ENCODE measurements at places on chromosomes 11 and 22.

GRCh38 chr11:134742224-134742612 is 330.2 kb upstream of the B3GAT1 start:
- no peak for DNase-seq

DNA sequence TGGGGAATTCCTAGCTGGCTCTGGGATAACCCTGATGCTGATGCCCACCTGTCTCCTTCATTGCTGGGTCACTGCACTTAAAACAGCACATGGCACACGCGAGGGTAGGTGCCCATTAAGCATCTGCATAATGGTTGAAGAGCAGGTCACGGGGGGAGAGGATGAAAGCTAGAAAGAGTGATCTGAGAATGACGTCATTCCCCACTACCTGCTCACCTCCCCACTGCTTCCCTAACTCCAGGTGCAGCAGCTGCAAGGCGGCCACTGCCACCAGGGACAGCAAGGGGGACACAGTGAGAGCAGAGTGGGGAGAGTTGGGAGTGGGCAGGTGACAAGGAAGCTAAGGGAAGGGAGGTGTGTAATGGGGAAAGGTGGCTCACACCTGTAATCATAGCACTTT is 27.0 kb downstream of the ADA2 start:
- DNase-seq, result no peak

- no peak for DNase-seq
Observed at GRCh38 chr11:64768300-64768694, 8.5 kb upstream of the PYGM start.

GRCh38 chr11:45929486-45930030 is 7.1 kb downstream of the LARGE2 start:
- DNase-seq, result no peak

DNA sequence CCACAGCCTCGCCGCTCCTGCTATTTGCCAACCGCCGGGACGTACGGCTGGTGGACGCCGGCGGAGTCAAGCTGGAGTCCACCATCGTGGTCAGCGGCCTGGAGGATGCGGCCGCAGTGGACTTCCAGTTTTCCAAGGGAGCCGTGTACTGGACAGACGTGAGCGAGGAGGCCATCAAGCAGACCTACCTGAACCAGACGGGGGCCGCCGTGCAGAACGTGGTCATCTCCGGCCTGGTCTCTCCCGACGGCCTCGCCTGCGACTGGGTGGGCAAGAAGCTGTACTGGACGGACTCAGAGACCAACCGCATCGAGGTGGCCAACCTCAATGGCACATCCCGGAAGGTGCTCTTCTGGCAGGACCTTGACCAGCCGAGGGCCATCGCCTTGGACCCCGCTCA is 35.5 kb downstream of the LRP5 start:
- no peak for DNase-seq

- DNase-seq, result no peak
Observed at GRCh38 chr11:58179648-58180047, 9.2 kb upstream of the OR9Q2 start.

DNA sequence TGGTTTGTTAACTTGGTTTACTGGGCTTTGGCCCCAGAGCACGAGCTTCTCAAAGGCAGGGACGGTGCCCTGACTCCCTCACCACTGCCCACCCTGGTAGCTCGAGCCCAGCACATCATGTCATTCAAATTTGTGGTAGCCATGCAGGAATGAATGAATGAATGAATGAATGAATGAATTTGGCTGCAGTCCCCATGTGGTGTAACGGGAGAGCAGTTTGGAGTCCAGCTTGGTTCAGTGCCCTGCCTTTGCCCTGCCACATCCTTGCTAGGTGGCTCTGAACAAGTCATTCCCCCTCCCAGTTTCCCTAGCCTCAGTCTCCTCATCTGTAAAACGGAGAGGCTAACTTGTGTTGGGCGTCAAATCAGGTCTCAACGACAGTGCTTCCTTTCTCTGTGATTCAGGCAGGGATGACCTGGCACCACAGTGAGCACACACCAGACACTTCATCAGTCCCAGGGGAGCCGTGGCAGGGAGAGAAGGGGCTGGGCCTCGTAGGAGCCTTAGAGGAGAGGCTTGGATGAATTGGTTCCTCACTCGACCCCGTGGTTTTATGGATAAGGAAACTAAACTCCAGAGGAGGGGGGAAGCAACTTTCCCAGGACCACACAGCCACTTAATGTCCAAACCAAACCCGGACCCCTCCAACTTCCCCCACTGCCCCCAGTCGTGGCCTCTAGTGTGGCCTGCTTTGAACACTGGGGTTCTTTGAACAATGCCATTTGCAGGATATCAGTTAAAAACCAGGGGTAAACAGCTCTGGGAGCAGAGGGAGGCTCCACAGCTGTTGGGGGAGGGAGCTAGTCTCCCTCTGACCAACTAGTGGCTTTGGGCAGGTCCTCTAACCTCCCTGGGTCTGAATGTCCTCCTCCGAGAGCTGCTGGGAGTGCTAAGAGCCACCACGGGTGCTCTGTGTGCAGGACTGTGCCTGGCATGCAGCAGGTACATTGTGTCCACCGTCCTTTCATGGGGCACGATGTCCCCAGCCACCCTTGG is 86.2 kb downstream of the CACNA1I start:
- no peak for DNase-seq

- DNase-seq, result no peak
Observed at GRCh38 chr22:40466976-40467375, 96.6 kb downstream of the SGSM3 start.

DNA sequence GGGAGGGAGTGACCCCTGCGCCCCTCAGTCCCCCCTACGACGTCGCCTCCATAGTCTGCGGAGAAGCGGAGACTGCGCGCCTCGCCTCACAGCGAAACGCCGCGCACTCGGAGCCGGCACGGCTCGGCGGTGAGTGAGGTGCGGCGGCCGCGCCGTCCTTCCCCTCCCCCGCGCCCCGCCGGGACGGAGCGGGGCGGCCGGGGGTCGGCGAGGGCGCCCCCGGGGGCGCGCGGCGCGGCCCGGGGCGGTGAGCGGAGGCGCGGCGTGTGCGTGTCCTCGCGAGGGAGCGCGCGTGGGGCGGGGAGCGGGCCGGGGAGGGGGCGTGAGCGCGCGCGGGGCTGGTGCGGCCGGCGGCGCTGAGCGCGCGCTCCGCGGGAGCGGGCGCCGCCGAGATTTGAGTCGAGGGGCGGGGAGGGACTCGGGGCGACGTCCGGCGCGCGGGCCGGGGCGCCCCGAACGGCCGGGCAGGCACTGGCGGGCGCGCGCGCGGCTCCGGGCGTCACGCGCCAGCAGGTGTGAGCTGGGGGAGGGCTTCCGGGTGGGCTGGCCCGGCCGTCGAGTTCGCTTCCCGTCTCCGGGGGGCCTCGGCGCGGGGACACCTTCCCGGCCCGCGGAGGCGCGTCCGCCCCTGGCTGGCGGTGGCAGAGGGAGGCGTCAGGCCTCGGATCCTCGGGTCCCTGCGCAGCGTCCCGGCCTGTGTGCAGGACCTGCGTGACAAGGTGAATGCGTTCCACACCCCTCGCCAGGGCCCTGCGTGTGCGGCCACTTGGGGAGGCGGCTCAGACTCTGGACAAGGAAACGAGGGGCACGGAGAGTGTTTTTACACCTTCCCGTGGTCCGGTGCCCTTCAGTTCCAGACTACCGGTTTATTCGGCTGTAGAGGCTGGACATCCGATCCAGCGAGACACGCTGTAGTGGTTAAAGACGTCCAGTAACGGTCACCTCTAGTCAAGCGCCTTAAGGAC is 50.4 kb downstream of the FAM83F start:
- peak; percentile 56 for DNase-seq

DNA sequence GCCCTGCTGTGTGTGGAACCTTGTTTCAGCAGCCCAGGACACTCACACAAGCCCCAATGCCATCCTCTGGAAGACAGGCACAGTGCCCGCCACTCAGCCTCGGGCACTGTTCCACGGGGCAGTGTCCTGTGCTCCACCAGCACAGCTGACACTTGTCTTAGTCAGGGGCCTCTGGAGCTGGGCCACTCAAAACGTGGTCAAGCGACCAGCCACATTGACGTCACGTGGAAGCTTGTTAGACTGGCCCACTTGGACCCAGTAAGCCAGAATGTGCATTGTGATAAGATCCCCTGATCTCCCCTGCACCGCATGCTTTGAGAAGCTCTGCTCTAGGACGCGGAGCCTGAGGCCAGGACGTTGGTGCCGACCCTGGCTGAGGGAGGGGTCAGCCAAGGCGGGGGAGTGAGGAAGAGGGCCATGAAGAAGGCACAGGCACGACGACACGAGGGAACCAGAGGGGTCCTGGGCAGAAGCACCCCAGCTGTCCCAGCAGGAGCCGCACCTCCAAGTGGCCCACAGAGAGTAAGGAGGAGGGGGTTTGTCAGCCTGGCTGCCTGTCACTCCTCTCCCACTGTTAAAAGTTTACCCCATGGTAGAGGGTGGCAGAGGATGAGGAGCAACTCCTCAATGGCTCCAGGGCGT is 64.6 kb downstream of the LINC01488 start:
- DNase-seq, result no peak

- DNase-seq, result no peak
Observed at GRCh38 chr11:3161720-3162409, 3.2 kb downstream of the OSBPL5 start.

DNA sequence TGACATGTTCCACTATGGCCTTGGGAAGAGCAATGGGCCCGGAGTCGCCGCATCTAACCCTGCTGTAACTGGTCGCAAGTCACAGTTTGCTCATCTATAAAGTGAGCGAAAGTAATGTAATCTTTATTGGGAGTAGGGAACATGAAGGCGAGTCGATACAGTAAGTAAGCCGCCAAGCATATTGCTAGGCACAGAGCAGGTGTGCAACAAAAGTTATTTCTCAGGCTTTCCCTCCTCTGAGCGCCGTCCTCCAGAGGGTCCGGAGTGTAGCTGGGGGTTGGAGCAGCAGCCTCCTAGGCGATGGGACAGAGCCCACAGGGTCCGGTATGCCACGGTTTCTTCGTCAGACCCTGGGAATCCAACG is 343 bp upstream of the SPON1 start:
- no peak for DNase-seq

DNA sequence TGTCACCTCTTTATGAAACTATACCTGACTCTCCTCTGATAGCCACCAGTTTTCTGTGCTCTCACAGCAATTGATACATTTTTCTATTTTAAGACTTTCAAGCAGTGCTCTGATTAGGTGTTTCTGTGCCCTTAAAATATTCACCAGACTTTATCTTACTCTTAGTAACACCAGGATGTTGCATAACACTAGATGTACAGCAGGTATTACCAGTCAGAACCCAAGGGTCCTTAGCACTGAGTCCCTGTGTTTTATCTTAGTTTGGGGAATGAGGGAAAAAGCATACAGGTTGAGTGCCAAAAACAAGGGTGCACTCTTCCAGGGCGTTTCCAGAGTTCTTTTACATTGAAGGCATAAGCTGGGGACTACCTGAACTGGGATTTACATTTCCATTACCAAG is 51.4 kb downstream of the COPB1 start:
- no peak for DNase-seq

- DNase-seq, result no peak
Observed at GRCh38 chr11:106552694-106553203, 465.5 kb downstream of the GUCY1A2 start.

- peak; percentile 39 for DNase-seq
Observed at GRCh38 chr11:86672007-86672621, at the start of gene ME3. TSS of gene ME3 (minus strand) at chr11:86672616.

DNA sequence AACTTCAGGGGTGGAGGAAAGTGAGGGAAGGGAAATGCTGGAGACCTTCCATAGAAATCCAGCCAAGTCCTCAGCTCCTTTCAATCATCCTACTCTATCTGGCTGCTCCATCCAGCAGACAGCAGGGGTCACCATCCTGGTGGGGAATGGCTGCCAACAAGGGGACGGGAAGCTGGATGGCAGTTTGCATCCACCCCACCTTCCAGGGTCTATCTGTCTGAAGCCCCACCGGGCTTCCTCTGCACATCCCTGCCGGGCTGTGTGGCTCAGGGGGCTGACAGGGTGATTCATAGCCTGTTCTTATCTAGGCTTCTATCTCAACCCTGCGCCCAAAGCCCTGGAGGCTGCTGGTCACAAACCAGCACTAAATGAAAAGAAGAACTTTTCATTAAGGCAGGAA is 1.1 kb downstream of the SYTL2 start:
- no peak for DNase-seq

DNA sequence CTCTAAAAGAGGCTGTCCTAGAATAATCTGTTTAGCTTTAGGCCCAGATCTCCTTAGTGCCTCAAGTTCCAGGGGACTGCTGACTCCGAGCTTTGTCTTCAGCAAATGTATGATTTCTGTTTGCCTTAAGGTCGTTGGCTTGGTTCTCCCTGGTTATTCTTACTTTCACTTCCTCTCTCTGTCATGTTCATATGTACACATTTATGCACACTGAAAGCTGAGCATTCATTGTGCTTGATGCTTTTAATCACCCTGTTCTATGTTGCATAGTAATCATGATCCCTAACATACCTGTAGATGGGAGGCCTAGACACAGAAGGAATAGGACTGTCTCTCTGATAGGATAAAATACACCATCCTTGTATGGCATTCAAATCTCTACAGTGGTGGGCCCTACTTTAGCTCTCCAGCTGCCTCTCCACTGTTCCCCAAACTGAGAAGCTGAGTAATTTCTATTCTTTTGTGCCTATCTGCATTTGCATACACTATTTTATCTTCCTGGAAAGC is 7.2 kb downstream of the PPFIBP2 start:
- no peak for DNase-seq

- DNase-seq, result no peak
Observed at GRCh38 chr11:76810151-76810853, 27.1 kb downstream of the TSKU start.

GRCh38 chr11:88035271-88035670 is 140.0 kb downstream of the RAB38 start:
- DNase-seq, result no peak

- peak; percentile 78 for DNase-seq
Observed at GRCh38 chr11:78645226-78646202, 70.8 kb upstream of the NARS2 start.

GRCh38 chr11:69748637-69749036 is 26.5 kb downstream of the FGF4 start:
- DNase-seq, result no peak

DNA sequence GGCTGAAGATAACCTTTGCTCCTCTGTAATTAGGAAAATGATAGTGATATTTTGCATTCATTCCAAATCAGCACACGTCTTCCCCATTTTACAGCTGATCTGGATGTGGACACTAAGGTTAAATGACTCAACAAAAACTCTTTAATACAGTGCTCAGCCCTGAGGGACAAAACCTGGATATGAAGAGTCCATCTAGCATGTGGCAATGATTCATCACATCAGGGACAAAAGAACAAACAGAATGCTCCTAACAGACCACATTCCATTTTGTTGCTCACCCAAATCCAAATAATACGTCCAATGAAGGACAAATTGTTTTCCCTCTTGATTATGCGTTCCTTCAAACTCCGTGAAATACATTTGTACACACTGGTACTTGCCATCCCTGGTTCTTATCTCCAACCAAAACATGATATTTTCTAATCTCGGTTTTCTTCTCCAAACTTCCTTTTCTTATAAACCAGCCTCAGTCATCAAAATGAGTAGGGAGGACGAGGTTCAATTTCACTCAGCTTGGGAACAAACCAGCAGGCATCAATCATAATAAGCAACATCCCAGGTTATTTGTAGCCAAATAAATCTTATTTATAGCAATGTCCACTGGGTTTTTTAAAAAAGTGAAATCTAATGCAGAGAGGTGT is 53.7 kb upstream of the MTMR2 start:
- no peak for DNase-seq

- DNase-seq, result no peak
Observed at GRCh38 chr11:74123008-74123448, 47.8 kb downstream of the C2CD3 start.
